NCI-H1930 (cell line): ENCODE measurements at places on chromosomes 5 and 9.

GRCh38 chr5:75933489-75933888, 149.7 kb upstream of the SV2C start:
- DNase-seq, result no peak

GRCh38 chr9:113359385-113359784, 10.0 kb downstream of the BSPRY start:
- DNase-seq, result no peak

DNA sequence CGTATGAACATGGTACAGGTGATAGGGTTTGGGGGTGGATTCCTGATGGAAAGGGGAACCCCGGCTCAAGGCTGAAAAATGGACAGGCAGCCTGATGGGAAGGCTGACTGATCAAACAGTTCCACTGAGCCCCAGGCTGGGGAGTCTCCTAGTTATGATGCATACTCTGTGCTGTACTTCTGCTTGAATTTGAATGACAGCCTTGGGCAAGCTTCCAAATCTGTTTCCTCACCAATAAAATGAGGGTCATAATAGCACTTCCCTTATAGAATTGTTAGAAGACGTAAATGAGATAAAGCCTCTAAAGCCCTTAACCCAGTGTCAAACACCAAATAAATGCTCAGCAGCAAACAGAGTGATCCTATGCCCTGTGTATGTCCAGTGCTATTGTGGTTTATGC, 478.5 kb upstream of the DMAC1 start:
- no peak for DNase-seq

DNA sequence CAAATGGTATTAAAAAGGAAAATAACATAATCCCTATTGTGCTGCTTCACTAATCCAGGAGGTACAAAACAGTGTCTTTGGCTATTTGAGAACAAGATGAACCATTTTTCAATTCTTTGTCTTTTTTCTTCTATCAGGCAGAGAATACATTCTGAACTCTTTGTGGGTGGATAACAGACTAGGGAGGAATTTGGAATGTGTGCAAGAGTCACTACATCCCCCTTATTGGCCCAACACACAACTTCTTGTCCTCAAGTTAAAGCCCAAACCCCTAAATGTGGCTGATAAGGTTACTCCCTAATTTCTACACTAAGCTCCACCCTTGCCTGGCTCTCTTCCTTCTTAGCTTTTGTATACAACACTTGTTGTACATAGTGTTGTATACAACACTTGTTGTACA, 342.7 kb upstream of the RFX3 start:
- DNase-seq, result no peak

DNA sequence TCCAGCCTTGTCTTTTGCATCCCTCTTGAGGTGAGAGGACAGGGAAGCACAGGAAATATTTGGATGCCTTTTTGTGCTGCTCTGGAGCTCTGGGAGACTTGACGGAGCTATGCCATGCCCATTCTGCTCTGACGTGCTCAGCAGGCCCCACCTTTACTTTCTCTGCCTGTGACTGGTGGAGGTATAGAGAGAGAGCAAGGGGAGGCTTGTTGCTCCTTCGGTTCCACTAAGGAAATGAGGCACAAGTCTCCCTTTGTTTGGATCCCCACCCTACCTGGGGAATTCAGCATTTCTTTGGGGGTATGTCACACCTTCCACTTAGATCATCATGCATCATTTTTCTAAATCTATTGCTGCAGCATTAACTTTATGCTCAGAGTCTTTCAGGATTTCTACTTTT, 121.8 kb upstream of the CNTLN start:
- no peak for DNase-seq

DNA sequence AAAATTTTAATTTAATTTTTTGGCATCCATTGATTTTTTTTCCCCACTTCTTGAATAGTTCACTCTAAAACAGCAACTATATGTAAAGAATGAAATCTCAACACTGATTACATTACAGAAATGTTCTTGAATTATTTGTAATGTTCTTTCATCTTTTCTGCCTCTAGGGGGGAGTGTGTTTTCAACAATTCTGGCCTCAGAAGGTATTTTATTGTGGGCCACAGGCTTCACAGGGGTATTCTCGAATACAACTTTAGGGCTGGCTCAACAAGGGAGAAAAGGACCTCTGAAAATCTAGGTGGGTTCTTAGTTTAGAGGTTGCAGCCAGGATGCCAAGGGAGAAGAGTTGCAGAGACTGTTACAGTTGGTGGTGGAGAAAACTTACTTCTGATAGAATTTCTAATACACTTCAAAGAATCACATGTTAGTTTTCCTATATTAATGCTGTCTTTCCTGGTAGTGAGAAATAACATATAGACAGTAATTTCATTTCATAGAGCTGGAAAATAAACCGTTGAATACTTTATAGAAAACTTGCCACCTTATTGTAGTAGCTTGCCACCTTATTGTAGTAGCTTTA, 3.6 kb upstream of the NPR3 start:
- peak; percentile 32 for DNase-seq

- DNase-seq, result no peak
These were observed 85.8 kb upstream of the TAS2R1 start for GRCh38 chr5:9715891-9716335.

GRCh38 chr9:77569335-77569734, 78.8 kb downstream of the GNA14 start:
- DNase-seq, result no peak

DNA sequence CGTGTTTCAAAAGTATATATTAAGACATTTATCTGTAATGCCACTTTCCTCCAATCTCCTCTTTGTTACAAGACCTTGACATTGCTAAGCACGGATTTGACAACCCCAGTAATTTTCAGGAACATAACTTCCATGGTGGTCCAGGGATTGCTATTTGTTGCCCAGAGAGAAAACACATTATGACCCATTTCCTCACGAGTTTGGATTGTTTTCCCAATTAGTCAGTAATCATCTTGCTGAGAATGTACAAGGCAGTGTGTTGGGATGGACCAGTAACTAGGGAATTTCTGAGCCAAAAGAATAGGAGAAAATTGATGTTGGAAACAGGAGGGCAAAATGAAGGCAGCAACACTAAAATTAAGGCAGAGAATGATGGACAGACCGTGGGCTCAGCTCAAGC, 574.1 kb downstream of the EBF1 start:
- no peak for DNase-seq

DNA sequence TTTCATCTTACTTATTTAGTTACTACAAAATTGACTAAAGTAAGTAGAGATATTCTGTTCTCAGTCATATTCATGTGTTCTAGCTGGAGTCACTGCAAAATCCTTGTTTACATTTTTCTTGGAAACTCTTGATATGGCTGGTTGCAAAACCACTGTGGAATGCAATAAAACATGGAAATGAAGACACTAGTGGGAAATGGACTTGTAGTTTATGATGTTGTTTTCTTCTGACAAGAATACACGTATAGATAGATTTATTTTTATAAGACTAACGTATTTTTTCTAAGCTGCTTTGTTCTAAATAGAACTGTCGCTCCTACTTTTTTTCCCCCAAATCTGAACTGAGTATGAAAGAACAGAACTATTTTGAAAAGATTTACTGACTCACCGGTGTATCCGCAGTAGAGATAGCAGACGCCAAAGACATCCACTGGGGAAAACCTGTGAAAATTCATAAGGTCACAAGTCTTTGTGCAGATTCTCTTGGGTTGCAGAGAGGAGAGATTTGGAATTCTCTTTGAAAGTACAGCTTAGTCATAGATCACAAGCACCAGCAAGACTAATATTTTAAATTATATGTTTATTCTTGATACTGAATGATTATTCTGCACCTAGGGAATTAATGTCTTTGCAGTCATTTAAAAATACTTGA, 119.6 kb upstream of the TAF11L2 start:
- DNase-seq, result no peak

- DNase-seq, result no peak
These were observed 25.1 kb downstream of the ZNF618 start for GRCh38 chr9:113901221-113901688.

- no peak for DNase-seq
These were observed 346.8 kb downstream of the PIK3R1 start for GRCh38 chr5:68562308-68562707.

DNA sequence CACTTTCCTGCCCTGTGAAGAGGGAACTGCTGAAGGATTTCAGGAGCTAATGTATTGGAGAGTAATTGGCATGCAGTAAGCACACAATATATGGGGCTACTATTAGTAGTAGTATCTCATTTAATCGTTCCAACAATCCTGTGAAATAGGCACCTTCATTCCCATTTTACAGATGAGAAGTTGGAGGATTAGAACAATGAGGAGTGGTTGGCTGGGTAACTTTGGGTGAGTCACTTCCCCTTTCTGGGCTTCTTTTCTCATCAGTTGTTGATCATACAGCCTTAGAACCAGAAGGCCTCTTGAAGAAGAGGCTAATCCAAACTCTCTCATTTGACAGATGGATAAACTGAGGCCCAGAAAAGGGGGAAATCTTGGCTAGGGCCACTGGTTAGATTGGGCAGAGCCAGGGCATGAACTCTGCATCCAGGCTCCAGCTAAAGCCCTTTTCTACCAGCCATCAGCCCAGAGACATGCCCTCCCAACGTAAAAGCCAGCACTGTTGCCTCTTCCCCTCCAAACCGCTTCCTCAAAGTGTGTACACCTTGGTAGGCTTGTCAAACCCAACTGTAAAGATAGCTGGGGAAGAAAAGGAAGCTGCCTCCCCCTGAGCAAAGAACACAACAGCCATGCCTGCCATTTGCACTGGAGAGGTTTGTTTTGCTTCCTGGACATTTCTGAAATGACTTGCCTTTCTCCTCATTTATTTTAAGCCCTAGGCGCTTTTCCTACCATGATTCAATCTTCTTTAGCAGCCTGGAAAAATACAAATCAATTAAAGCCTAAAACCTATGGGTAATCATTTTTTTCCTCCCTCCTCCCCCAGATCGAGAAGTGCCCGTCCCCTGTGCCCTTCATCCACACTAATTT, 992 bp downstream of the SPACA9 start:
- no peak for DNase-seq

DNA sequence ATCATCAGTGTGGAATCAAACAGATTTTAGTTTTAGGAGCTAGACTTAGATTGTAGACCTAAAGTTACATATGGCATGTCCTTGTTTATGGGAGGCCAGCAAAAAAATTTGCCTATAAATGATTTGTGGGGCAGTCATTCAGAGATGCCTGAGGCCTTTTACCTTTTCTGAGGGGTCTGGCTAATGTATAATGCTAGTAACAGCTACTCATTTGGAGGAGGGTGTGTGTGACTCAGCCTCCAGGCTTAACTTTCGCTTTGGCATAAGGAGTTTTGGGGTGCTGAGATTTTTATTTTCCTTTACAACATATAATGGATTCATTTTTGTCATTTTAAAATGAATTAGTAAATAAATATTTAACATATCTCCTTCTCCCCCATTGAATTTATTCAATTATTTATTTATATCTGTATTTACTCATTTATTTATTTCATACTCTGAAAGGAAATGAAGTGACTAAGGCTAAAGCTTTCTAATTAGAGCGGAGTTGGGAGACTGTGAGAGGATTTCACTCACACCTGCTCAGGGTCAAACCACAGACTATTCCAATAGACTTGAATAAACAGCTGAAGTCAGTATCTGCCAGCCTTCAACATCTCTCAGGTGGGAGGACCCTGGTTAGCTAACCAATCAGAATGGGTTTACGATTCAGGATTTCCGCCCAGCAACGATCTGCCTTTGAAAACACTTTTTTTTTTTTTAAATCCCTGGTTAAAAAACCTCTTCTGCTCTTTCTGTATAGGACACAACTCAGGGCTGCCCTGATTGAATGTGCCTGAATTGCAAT, 487.5 kb upstream of the SGCD start:
- no peak for DNase-seq

- no peak for DNase-seq
These were observed at the start of gene GNA14 for GRCh38 chr9:77648234-77649108. Gene GNA14 (minus strand): TSS chr9:77648322. CDS start chr9:77647793, 529 bp downstream.

GRCh38 chr9:130042406-130042884, 544 bp downstream of the FNBP1 start:
- DNase-seq, result no peak

- DNase-seq, result no peak
These were observed 60.6 kb downstream of the COMMD10 start for GRCh38 chr5:116145416-116145815.

GRCh38 chr9:35842020-35842745, 13.2 kb downstream of the TMEM8B start:
- no peak for DNase-seq

- DNase-seq, result no peak
These were observed 8.3 kb upstream of the PTAR1 start for GRCh38 chr9:69768101-69768500.

GRCh38 chr9:118059484-118060278, 355.5 kb downstream of the TLR4 start:
- DNase-seq, result no peak

DNA sequence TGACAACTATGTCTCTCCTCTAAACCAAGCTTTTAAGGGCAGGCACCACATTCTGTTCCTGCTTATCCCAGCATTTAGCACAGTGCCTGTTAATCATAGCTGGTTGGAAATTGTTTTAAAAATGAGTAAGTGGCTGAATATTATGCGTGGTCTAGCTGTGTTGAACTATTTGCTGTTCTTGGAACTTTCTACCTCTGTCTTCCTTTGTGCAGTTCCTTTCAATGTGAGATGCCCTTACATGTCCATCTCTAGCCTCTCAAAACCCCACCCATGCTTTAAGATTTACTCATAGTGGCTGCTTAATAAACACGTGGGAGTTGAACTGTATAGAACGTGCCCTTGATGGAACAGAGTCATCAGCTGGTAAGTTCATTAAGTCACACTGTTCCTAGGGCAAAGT, 34.5 kb downstream of the C9orf57 start:
- no peak for DNase-seq

DNA sequence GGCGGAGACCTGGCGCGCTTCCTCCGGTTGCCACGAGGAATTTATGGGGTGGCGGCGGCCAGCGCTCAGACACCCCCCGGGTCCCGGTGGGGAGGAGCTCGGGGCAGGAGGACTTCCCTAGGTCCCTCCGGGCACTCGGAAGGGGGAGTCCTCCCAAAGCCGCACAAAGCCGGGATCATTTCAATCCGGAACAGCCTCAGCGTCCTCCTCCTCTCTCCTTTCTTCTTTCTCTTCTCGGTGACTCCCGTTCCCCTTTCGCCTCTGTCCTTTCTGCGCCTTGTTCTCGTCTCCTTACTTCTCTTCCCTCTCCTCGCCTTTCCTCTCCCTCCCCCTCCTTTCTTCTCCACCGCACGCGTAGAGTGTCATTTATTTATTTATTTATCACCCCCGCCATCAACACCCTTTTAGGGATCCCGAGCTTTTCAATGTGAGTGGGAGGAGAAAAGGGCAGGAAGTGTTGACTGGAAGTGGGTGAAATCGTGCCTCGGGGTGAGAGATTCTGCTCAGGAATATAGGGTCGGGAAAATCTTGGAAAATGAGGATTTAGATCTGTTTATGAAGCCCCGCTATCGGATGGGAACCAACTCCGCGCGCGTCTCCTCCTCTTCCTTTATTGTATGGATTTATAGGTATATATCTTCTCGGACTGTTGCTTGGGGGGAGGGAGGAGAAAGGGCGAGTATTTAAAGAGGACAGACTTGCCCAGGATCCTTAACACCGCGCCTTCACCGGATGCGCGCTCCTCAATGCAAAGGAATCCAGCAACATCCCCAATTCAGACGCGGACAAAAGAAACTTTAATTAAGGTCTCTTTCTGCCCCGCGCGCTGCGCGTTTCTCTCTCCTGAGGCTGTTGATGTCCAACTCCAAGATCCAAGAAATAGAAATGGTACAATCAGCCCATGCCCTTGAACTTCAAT, 2.0 kb upstream of the ZNF462 start:
- DNase-seq, result no peak

- DNase-seq, result no peak
These were observed 189.8 kb downstream of the SPOCK1 start for GRCh38 chr5:137309290-137309689.
